ENCODE measurements at places on chromosomes 3 and 15.

DNA sequence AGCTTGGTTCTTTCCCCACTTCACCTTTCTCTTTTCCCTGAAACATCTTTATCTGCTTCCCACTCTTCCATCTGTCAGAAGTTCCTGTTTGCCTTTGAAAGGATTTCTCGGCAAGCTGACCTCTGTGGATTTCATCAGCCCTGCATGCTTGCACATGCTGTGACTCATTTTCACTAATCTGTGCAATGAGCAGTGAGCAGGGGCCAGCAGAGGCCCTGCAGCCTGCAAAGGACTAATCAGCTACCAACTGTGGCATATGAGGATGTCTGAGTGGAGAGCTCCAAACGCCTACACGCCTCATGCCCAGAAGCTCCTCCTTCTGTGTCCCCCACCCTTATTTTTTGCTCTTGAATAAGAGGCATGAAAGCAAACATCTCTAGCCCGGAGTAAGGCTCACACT is 333.0 kb upstream of the SEMA6D start:
- DNase-seq = peak; percentile 61

- DNase-seq = peak; percentile 76
Measured at GRCh38 chr3:114756506-114757279, 390.4 kb downstream of the ZBTB20 start.

- DNase-seq = no peak
Measured at GRCh38 chr3:125005676-125006075, 50.1 kb downstream of the HEG1 start.

GRCh38 chr3:181212271-181212670 is 222.7 kb upstream of the DNAJC19 start:
- DNase-seq = no peak

- no peak for DNase-seq
Measured at GRCh38 chr3:1561427-1561826, 468.6 kb downstream of the CNTN6 start.
